ENCODE measurements at places on chromosomes 7 and 10. TPM values are rescaled to one million over a fixed set of nuclear protein-coding genes. Genes with fewer than 3 reads are reported as not detected.

DNA sequence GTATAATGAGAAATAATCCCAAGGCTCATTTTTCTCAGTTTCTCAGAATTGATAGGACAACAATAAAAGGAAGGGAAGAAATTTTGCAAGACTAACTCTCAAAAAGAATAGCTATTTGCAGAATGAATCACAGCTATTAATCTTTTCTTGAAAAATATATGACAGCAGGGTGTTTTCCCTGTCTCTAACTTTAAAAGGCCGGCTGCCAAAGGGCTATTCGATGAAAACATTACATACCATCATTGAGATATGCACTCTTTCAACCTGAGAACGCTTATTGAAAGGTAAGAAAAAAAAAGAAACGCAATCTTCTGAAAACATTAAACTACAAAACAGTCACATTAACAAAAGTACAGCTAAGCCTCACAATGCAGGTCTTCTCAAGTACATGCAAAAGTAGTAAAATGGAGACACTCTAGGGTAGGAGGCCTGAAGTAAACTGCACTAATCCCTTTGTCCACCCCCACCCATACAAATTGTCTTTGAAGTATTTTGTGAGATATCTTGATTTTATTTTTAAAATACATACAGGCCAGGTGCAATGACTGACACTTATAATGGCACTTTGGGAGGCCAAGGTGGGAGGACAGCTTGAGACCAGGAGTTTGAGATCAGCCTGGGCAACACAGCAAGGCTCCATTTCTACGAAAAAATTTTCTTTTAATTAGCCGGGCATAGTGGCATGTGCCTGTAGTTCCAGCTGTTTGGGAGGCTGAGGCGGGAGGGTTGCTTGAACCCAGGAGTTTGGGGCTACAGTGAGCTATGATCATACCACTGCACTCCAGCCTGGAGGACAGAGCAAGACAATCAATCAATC is 83.0 kb downstream of the PARD3 start:
- no peak for DNase-seq

Gene CPA5
- 0.33 TPM for polyA plus RNA-seq

DNA sequence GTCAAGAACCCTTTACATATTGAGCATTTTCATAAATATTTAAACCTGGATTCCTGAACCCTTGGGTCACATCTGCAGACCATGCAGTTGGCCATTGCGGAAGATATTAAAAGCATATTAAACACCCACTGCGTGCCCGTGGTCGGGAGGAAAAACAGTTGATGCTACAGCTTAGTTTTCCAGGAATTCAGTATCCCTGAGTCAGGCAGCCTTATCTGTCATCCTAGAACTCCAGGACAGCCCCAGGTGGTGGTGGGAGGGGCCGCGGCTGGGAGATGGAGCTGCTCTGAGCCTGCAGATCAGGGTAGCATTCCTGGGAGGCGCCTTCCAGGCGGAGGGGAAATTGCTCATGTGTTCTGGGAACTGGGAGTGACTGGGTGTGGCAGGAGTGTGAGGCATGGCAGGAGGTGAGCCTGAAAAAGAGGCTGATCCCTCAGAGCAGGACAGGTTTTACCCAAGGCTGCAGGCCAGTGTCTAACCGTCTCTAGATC is 222.9 kb upstream of the SH2B2 start:
- no peak for DNase-seq

Gene SPDYE5
- 1.2 TPM for polyA plus RNA-seq

GRCh38 chr7:47340517-47340916 is 241.4 kb downstream of the TNS3 start:
- no peak for DNase-seq

DNA sequence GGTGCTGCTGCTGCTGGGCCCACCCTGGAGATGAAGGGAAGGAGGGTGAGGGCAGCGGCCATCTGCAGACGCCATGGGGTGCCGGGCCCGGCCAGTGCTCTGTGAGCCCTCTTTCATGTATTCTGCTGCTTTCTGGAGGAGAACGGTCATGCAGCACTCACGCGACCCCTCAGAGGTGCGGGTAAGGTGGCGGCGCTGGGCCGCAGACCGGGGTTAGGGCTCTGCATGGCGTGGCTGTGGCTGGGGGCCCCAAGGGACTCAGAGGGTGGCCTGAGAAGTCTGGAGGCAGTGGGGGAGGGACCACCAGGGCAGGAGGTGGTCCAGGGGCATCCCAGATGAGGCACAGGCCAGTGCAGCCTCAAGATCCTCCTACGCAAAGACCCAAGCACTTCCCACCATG is 275.5 kb downstream of the ELFN1 start:
- DNase-seq, result no peak

Gene OR9A2
- polyA plus RNA-seq, result not detected

DNA sequence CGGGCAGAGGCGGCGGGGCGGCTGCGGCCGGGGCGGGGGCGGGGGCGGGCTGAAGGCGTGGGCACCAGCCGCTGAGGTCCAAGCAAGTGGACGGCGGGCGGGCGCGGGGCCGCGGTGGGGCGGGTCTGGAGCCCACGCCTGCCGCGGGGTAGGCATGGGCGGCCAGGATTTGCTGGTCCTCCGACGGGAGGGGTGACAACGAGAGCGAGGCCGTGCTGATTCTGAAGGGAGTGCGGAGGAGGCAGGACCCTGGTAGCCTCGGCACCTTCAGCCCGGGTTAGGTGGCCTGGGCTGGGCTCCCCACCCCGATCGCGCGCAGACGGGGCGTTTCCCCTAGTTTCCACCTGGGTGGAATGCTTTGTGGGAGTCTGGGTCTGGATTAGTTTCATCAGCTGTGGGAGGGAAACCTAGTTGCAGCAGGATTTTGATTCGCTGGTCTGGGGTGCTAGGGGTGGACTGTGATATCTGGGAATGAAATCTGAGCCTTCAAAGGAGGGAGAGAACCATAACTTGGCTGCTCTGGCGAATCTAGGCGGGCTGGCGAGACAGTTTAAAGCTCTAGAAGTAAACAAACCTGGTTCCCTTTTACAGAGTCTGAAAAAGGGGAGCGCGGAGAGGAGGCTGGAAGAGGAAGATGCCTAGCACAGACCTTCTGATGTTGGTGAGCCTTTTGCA is 609 bp downstream of the SGPL1 start:
- DNase-seq, result peak; percentile 62

DNA sequence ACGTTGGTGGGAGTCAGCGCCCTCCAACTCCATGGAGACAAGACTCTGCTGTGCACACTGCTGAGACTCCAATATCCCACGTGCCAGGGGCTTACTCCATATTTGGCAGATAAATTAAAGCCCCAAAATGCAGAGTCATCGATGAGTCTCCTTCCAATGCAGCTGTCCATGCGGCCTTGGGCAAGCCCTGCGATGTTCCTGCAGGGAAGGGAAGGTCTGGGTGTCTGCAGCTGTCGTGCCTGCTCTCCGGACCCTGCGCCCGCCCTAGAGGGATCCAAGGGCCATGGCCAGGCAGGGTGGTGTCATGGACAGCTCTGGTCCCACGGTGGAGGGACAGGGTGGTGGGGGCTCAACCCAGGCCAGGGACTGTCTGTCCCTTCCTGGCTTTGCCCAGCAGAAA is 185.2 kb downstream of the PTPRN2 start:
- DNase-seq, result no peak

DNA sequence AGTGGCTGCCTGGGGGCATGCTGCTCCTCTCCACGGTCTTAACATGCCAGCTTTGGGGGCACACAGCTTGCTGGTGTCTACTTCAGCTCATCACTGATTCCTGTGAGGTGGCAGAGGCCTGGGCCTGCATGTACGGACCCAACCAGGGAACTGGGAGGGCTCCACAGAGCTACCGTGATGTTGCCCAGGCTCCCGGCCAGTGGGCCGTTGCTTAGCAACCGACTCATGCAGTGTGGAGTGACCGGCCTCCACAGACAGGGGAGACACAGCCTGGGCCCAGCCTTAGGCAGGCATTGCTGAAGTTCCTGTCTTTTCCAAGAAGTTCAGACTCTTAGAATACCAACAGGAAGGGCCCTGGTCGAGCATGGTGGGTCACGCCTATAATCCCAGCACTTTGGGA is 25.8 kb upstream of the SH2B2 start:
- no peak for DNase-seq

DNA sequence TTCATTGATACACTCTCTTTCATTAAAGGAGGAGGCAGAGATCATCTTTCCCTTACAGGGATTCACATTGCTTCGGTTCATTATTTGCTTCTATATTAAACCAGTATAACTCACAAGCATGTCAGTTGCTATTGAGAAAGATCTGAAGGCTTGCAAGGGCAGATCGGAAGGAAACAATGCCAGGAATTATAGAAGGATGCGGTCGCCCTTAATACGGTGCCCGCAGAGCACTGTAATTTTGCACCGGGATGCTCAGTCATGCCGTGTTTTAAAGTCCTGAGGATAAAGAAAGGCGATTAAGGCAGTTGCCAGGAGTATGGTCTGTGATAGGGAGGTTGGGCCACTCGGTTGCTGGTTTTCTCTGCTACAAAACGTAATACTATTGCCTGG is 350.0 kb upstream of the GALNT17 start:
- DNase-seq, result no peak

DNA sequence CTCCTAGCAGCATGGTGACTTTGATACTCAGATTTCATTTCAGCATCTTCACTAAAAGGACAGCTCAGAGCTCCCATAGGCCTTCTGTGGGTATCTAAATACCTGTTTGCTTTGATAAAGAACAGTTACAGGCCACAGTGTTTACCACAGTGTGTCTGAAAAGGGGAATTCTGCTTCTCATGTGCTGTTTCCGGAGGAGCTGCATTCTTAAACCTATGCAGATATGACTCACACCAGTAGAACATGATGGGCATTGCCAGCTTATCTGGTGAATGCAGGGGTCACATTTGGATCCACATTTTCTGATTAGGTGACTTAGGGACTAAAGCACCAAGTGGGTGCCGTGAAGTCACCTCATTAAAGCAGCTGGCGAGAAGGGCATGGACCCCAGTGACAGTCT is 52.6 kb downstream of the TRRAP start:
- DNase-seq, result no peak
